Fibroblast of the aortic adventitia (primary cell): ENCODE measurements at places on chromosomes 3 and 15.

- no peak for DNase-seq
Observed at GRCh38 chr3:105526360-105527111, 159.8 kb downstream of the ALCAM start.

DNA sequence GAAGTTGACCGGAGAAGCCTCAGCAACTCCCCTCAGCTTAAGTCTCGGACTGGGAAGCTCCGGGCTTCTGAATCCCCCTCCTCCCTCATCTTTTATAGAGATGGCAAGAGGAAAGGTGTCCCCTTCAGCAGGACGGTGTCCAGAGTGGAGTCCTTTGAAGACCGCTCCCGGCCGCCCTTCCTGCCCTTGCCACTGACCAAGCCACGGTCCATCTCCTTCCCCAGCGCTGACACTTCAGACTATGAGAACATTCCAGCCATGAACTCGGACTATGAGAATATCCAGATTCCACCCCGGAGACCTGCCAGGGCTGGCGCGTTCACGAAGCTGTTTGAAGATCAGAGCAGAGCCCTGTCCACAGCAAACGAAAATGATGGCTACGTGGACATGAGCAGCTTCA is 2.4 kb downstream of the FGD5 start:
- DNase-seq: no peak

DNA sequence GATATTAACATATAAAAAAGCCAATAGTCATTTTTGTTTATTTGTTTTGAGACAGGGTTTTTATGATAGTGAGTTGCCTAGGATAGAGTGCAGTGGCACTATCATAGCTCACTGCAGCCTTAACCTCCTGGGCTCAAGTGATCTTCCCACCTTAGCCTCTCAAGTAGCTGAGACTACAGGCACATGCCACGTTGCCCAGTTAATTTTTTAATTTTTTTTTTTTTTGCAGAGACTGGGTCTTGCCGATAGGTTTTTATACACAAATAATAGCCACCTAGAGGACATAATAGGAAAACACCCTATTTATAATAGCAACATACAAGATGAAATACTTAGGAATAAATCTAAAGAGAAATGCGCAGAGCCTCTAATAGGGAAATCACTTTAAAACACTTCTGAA is 13.3 kb downstream of the EIF3J start:
- DNase-seq: peak; percentile 57

DNA sequence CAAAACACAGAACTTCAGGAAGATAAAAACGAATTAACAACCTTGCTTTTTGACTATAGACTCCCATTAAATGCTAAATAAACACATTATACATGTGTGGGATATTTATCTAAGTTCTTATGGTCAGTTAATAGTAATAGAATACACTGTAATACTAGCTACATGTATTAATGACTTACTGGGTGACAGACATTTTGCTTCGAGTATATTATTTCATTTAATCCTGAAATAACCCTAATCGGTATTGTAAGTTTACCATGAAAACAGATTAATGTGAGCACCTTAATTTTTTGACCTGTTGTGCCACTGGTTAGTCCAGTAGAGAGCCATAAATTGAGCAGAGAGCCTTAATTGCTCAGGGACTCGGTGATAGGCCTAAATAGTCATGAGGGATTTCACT is 151.1 kb downstream of the ROBO2 start:
- DNase-seq: no peak

GRCh38 chr3:76199382-76199781 is 414.0 kb upstream of the ZNF717 start:
- DNase-seq: no peak

- DNase-seq: peak; percentile 76
Observed at GRCh38 chr3:194404365-194405140, 5.5 kb upstream of the GP5 start.

DNA sequence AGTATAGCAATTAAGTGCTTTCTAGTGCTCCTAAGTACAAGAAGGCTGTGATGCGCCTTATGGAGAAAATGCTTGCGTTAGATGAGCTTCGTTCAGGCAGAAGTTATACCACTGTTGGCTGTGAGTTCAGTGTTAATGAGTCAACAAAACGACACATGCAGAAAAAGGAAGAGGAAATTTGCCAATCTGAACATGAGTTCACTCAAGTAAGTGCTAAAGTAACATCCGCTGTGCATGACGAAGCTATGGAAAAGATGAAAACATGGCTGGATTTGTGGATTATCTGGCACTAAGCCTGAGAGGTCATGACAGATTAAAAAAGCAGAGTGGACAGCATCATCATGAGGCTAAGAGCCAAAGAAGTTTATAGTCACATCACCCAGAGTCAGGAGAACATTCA is 36.9 kb downstream of the SH3BP5 start:
- DNase-seq: peak; percentile 95

- DNase-seq: peak; percentile 21
Observed at GRCh38 chr3:46998121-46998851, 18.8 kb downstream of the NBEAL2 start.

DNA sequence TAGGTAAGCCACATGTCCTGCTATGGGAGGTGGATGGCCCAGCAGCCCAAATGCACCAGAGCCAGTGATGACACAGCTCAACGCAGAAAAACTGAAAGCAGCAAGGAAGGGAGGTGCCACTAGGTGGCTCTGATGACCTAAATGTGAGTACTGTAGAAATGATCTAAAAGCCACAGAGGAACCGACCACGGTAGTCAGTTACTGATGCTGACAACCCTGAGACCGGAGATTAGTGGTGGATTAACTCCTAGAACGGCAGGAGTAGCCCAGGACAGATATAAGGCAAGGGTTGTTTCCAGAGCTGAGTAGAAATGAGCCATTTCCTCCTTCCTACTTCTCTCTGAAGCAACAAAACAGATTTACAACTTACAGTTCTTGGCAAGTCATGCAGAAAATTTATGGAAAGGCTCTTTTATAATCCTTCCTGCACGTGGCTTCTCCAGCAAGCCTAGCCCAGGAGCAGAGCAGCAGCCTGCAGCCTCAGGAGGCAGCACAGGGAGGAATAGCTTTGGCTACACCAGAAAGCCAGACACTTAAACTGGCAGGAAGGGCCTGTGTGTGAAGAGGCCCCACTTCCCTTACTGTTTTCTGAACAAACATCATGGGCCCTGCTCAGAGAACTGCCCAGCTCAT is 13.1 kb downstream of the FBXL22 start:
- DNase-seq: peak; percentile 83

DNA sequence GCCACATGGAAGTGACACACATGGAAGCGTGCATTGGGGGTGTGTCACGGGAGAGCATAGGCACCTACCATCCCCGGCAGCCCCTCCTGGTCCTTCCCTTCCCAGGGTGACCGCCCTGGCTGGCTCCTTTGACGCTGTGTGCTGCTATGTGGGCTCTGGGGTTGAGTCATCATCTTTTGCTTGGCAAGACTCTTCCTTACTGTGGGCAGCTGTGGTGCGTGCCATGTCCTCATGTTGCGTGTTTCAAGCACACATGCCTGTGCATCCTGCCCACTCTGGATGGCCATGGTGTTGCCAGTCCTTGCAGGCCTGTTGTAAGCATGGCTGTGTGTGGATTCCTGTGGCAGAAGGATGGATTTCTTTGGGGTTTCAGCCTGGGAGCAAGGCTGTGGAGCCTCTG is 14.0 kb downstream of the PLXNA1 start:
- peak; percentile 41 for DNase-seq

- no peak for DNase-seq
Observed at GRCh38 chr3:1326546-1326945, 233.7 kb downstream of the CNTN6 start.

- DNase-seq: no peak
Observed at GRCh38 chr15:88023914-88024313, 232.6 kb downstream of the NTRK3 start.

DNA sequence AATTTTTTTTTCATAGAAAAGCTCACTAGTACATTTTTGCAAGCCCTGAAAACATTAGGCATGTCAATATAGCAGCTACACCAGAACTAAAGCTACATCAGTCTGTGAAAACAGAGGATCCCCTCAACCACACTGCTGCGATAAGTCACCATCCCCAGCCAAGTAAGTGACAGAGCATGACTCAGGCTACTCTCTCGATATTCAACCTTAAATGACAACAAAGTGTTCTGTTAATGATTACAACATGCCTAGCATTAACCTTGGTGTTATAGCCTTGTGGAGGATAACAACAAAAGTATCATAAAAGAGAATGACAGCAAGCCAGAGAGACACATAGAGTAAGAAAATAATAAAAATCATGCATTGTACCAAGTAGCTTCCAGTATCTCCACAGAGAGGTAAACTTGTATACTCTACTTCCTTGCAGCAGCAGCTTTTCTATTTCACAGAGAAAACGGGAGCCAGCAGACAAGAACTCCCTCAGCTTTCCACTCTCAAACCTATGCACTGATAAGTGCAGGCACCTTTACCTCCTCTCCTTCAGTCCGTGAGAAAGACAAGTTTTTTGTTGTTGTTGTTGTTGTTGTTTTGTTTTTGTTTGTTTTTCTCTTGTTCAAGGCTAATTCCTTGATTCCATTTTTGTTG is 76.6 kb downstream of the GBE1 start:
- DNase-seq: peak; percentile 19

DNA sequence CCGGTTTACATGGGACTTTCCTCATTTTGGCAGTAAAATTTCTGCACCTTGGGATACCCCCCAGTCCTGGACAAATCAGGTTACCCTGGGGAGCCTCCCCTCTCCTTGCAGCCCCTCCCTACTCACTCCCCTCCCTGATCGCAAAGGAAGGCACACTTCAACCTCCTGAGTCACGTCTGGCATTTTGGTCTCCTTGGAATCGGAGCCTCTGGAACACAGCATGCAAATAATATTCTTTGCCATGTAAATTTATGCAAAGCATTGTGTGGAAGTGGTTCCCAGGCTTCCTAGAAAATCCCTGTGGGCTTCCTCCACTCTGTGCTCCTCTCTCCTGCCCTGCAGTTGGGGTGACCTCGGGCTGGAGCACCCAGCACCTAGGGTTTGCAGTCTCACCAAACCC is 11.6 kb downstream of the SCN5A start:
- DNase-seq: no peak

- DNase-seq: no peak
Observed at GRCh38 chr15:29713784-29714183, 108.5 kb downstream of the TJP1 start.

GRCh38 chr3:152860736-152861135 is 25.8 kb downstream of the P2RY1 start:
- DNase-seq: no peak

DNA sequence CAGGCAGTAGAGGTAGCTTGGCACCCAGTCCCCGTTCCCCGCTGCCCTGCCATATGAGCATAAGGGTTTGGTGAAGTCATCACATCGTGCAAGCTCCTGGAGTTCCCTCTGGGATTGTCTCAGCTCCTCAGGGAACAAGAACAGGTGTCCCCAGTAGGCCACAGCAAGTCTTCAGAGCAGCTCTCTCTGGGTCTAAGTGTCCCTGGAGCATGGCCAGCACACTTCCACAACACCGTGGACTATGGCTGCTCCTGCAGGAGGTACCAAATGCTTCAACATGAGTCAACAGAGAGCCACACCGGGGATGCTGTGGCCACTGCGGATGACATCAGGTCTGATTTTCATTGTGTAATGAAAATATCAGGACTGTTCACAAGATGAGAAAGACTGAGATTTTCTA is 23.1 kb downstream of the ABHD6 start:
- no peak for DNase-seq
